ENCODE measurements at places on chromosomes 4 and X.

DNA sequence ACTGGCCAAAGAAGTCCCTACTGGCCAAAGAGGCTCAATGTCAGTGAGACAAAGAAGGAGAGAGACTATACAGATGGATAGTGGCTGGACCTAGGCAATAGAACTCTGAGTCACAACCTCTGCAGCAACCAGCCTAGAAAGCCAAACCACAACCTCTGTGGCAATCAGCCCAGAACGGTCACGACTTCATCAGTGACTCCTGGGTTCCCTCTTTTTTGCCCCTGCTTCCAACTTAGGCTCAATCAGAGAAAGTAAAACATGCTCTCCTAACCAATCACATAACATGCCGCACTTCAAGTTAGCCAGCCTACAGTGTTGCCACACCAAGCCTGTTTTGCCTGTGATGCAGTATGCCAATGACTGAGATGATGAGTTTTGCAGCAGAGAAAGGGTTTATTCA, 203.4 kb downstream of the ANAPC10 start:
- DNase-seq, result no peak

DNA sequence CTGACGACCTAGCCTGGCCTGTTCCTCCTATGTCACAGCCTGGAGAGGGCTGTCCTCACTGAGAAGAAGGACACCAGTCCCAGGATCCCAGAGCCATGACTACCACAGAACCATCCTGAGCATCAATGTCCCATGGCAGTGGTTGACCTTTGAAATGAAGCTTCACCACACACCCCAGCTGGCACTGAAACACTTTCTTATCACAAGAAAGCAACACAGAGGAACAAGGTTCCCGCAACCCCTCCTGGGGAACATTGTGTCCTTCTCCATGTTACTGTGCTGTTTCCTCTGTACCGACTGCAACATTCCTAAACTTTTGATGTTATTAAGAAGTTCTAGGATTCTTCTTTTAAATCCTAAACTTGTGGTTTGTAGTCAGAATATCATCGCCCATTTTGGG, 21.2 kb upstream of the FAM156A start:
- DNase-seq, result no peak

DNA sequence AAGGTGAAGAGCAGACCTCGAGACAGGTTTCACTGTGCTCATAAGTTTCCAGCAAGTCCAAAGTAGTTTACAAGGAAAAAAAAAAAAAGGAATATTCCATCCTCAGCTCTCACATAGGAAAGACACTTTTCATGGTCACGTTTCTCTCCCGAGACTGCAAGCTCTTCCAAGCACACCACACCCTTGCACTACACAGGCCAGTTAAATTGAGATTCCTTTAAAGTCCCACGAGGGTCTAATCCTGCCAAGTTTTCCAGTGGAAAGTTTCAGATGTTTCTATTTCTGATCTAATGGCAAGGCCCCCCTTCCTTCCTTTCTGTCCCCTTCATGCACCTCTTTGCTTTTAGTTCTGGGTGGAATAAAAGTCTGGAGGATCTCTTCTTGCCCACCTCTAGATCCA, 67.9 kb upstream of the PCDH19 start:
- DNase-seq, result no peak

DNA sequence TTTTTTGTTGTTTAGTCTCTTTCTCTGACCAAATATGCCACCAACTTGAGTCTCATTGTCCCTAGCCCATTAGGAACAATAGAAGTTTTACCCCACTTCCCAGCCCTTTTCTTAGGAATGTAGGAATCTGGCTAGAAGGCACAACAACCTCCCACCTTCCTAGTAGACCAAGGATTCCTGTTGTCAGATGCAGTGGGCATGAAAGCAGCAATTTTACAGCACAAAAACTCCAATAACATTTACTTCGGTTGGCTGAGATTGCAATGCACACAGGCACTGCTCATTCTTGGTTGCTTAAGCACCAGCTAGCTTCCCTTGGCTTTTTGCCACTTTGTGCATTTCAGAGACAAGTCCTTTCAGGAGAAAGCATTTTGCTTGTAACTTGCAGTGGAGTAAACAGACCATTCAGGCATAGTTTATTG, 312.8 kb downstream of the TENM3 start:
- DNase-seq, result no peak

DNA sequence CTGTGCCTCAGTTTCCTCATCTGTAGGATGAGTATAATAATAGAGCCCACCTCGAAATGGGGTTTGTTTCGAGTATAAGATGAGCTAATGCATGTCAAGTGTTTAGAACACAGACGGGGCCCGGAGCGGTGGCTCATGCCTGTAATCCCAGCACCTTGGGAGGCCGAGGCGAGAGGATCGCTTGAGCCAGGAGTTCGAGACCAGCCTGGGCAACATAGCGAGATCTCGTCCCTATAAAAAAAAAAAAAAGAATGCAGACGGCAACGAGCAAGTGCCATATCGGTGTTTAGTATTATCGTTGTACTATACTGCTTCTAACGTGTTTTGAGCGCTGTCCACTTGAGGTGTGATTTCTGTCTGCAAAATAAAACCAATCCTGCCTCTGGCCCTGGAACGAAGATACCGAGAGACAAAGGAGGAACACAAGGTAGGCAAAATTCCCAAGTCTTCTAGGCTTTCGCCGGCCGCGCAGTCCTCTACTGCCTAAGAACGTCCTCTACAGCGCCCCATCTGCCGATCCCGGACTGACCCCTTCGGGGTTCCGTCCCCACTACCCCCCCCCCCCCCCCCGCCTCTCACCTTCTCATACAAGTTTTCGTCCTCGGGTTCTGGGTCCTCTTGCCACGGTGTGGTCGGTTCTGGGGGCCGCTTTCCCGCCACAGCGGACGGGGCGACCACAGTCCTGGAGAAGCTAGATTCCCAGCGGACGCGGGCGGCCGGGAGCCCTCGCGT, 442 bp downstream of the NDUFB11 start:
- DNase-seq, result peak; percentile 44

- no peak for DNase-seq
Measured at GRCh38 chr4:10598829-10599228, 85.7 kb downstream of the CLNK start.

GRCh38 chr4:109334129-109335105, 32.0 kb upstream of the COL25A1 start:
- no peak for DNase-seq

- no peak for DNase-seq
Measured at GRCh38 chr4:143743591-143743990, 43.1 kb upstream of the FREM3 start.

DNA sequence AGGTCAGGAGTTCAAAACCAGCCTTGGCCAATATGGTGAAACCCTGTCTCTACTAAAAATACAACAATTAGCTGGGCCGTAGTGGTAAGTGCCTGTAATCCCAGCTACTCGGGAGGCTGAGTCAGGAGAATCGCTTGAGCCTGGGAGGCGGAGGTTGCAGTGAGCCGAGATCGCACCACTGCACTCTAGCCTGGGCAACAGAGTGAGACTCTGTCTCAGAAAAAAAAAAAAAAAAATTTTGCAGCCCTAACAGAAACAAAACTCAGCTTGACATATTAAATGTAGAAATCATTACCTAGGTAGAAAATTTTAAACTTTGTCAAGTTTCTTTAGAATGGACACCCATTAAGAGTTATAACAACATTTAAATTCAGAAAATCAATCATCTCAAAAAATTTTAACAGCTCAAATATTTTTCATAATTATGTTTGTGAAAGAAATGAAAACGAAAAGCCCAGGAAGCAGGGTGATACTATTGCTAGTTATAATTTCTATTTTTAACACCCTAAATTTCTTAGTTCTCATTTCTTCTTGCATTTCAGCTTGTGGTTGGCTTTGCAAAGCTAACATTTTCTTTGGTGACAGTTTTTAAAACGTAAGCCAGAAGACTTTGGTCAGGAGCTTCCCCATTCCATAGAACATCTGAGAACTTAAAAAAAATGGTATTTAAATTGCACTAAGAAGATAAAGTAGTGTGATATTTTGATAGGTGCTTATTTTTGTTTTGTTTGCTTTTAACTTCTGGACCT, 33.3 kb upstream of the RBBP7 start:
- DNase-seq, result no peak

GRCh38 chr4:147368948-147369347, 111.9 kb upstream of the EDNRA start:
- DNase-seq, result no peak

GRCh38 chr4:7547368-7548040, 112.8 kb upstream of the PSAPL1 start:
- no peak for DNase-seq

GRCh38 chr4:68074397-68074796, 55.3 kb downstream of the TMPRSS11F start:
- no peak for DNase-seq

DNA sequence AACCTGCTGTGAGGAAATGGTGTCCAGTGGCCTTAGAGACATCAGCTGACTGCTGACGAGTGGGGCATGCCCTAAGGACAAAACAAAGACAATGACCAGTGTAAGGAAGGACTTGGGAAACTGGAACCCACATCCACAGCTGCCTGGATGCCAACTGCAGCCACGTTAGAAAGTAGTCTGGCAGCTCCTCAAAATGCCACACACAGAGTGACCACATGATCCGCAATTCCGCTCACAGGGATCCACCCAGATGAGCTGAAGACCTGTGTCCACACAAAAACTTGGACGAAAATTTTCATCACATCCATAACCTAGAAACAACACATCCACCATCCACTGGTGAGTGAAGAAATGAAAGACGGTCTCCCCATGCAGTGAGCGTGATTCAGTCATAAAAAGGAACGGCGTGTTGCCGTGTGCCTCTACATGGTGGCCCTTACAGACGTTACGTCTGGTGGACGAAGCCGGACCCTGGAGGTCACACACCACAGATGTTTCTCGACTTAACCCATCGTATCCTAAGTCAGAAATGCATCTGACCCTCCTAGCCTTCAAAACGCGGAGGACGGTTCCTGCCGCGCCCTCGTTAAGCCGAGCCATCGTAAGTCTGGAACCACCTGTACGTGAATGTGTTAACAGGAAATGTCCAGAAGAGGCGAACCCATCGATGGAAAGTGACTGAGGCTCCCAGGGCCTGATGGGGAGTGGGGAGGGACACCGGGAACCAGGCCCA, 40.6 kb upstream of the MXD4 start:
- DNase-seq, result no peak

- no peak for DNase-seq
Measured at GRCh38 chrX:103879339-103879738, 47.3 kb upstream of the RAB9B start.

DNA sequence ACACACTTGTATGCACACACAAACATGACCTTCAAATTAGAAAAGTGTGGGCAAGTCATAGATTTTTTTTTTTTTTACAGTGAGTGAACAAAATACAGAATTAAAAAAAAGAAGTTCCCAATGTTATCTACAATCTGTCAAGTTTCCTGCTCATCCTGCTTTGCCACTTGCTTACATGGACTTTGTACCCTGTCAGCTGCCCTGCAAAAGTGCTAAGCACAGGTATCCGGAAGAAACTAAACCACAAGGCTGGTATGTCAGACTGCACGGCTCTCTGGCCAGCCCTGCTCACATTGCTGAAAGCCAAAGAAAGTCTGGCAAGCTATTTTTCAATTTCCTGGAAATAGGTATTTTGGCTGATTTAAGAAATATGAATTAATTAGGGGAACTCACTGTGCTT, 38.9 kb upstream of the BCLAF3 start:
- no peak for DNase-seq

DNA sequence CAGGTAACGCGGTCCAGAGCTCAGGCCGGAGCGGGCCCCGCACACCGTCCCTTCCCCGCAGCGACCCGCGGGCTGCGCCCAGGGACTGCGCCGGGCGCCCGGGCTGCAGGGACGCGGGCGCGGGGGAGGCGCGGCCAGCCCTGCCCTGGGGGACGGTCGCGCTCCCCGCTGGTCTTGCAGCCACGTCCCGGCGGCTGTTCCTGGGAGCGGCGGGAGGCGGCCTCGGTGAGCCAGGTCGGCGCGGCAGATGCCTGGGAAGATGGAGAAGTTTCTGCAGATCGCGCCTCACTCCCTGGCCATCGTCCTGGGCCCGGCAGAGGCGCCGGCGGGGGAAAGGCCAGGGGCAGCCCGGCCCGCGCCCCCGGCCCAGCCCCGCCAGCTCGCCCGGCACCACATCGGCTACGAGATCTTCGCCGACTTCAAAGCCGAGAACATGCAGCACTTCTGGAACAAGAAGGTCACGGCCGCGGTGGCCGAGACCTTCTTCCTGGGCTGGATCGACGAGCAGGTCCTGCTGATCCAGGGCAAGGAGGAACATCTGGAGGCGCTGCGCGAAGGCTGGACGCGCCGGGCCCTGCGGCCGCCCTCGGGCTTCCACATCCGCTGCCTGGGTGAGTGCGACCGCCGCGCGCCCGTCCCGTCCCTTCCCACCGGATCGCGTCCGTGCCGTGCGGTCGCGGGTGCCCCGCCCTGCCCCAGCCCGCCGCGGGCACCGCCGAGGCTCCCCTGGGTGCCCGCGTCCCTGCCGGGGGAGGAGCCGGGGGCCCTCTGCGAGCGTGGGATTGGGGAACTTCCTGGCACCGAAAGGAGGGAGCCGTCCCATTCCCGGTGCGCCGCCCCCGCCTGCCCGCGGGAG, 107.4 kb upstream of the STOX2 start:
- DNase-seq, result no peak

- DNase-seq, result no peak
Measured at GRCh38 chr4:108972613-108973283, 209.9 kb upstream of the ETNPPL start.

- DNase-seq, result peak; percentile 16
Measured at GRCh38 chr4:2843941-2844584, 419 bp downstream of the ADD1 start.

GRCh38 chr4:186760576-186760975, 36.9 kb upstream of the FAT1 start:
- DNase-seq, result no peak

GRCh38 chr4:174696657-174697056, 132.4 kb downstream of the GLRA3 start:
- DNase-seq, result no peak

DNA sequence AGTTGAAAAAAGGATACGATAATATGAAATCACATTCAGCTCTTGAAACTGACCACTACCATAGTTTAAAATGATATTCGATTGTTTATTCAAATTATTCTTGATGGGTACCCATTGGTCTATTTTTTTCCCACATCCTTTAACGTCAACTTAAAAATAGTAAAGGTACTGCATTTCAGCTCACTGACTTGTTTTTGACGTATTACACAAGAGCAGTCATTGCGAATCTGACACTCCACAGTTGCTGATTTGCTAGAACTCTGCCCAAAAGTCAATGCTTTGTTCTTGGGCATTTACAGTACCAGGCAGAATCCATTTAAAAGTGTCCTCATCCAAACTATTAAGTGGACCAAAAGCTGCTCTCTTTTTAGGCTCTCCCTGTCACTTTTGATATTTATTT, 1.2 kb upstream of the PDS5A start:
- DNase-seq, result no peak

GRCh38 chrX:36609616-36610585, 398.3 kb upstream of the FAM47C start:
- no peak for DNase-seq

GRCh38 chr4:20839957-20840356, 139.7 kb downstream of the PACRGL start:
- no peak for DNase-seq

GRCh38 chr4:130424211-130424610, 1328.3 kb downstream of the C4orf33 start:
- DNase-seq, result no peak

Measured in CD4-positive, alpha-beta T cell treated with Interleukin-12 subunit alpha and Interleukin-12 subunit beta, for 1 hour (primary cell).